Epithelial cell of proximal tubule (primary cell): ENCODE measurements at places on chromosomes 13 and 19. TPM values are rescaled to one million over a fixed set of nuclear protein-coding genes. Genes with fewer than 3 reads are reported as not detected.

The BEST2 gene
- not detected in 2 replicates for total RNA-seq

The CD70 gene
- 6.8 and 9.7 TPM in 2 replicates for total RNA-seq

The CYP4F11 gene
- not detected in 2 replicates for total RNA-seq

The PRR19 gene
- 0.23 and 2.7 TPM in 2 replicates for total RNA-seq

The NLRP5 gene
- not detected in 2 replicates for total RNA-seq

The TBXA2R gene
- total RNA-seq: 0.17 and 0.51 TPM in 2 replicates

The KCTD4 gene
- total RNA-seq: 0.22 and 0.63 TPM in 2 replicates

The CD33 gene
- total RNA-seq: not detected in 2 replicates

The ZSCAN22 gene
- total RNA-seq: 1.3 and 1.9 TPM in 2 replicates

The SIGLEC8 gene
- not detected in 2 replicates for total RNA-seq

The SLC5A5 gene
- not detected in 2 replicates for total RNA-seq

The CCDC8 gene
- total RNA-seq: 14.0 and 14.1 TPM in 2 replicates

The CDADC1 gene
- total RNA-seq: 1.8 and 3.3 TPM in 2 replicates

The RASGRP4 gene
- total RNA-seq: not detected in 2 replicates

The PTGER1 gene
- total RNA-seq: 4.5 and 16.4 TPM in 2 replicates

The ABCA7 gene
- total RNA-seq: 4.3 and 9.7 TPM in 2 replicates

The S1PR2 gene
- total RNA-seq: 2.5 and 3.0 TPM in 2 replicates

The PSPN gene
- 0.58 and 5.2 TPM in 2 replicates for total RNA-seq

The B3GNT8 gene
- total RNA-seq: 1.6 and 2.4 TPM in 2 replicates

The KLK13 gene
- total RNA-seq: not detected in 2 replicates

The DCAF15 gene
- total RNA-seq: 49.5 and 52.5 TPM in 2 replicates

The SYCN gene
- not detected in 2 replicates for total RNA-seq

The GPI gene
- total RNA-seq: 286 and 453 TPM in 2 replicates

The PODNL1 gene
- total RNA-seq: 0.46 TPM in 1 of 2 replicates, not detected in the other

The GAPDHS gene
- total RNA-seq: not detected in 2 replicates
